CD4-positive, alpha-beta T cell treated with Interleukin-17A for 1 hour (primary cell): ENCODE measurements at places on chromosomes 7 and 10.

- DNase-seq = peak; percentile 21
Measured at GRCh38 chr10:124063750-124064603, 29.4 kb downstream of the CHST15 start.

GRCh38 chr10:18352175-18352574, 212.0 kb downstream of the CACNB2 start:
- DNase-seq = no peak

DNA sequence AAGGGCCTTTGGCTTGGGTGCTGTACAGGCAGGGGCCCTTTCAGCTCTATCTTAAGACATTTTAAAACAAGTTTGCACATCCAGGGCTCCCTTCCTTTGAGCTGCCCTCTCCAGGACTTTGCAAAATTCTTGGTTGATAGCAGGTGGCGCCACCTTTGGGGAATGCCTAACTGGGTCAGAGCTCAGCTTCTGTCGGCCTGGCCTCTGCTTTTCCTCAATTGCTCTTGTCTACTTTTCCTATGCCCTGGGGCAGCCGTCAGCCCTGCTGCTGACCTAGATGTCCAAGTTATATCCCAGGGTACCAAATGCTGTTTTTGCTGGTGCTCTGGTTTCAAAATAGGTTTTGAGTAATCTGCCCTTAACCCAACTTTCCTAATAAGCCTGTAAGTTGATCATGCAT, 65.8 kb downstream of the APBB1IP start:
- peak; percentile 43 for DNase-seq

- DNase-seq = no peak
Measured at GRCh38 chr10:69838853-69839252, 37.1 kb downstream of the COL13A1 start.

GRCh38 chr7:27418541-27418940, 175.9 kb downstream of the EVX1 start:
- no peak for DNase-seq

DNA sequence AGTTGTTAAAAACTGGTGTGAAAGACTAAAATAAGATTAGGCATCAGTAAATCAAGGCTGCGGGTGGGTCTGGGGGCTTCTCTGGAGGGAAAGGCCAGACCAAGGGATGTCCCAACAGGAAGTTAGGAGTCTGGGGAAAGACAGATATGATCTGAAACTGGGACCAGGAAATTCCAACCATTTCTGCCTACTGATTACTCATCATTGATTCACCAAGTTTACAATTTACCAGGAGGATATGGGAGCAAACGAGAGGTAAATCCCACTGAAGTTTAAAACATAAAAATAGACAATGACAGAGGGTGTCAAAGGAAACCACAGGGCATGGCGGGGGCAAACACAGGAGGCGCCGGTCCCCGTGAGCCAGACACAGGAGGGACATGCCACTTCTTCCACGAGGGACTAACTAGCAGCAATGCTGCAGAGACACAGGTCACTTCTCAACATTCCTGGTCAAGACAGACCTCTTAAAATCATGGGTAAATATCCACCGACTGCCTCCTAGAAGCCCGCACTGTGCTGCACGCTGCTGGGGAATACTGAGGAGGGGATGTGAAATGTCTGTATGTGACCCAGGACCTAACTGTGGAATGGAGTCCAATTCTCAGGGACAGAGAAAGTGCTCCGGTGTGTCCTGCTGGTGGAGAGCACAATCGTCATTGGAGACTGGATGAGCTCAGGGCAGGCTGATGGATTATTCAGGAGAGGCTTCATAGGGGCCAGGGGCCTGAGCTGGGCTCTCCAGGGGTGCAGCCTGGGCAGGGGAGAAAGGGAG, 153.4 kb upstream of the KLF14 start:
- no peak for DNase-seq

DNA sequence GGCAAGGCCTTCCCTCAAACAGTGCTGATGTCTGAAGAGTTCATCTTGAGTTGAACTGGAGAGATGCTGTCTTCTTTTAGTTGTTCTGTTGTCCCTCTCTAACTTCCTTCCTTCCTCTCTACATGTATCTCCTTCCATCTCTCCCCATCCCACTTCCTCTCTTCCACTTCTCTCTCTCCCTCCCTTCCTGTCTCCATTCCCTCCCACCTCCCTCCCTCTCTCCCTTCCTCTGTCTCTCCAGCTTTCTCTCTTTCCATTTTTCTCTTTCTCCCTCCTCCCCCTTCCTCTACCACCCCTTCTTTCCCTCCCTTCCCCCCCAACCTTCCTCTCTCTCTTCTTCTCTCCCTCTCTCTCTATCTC, 40.7 kb upstream of the TNS3 start:
- no peak for DNase-seq

GRCh38 chr10:132904181-132904813, 38.1 kb downstream of the CFAP46 start:
- peak; percentile 21 for DNase-seq

GRCh38 chr10:70815504-70816219, at the start of gene SGPL1:
TSS of gene SGPL1 (plus strand) at chr10:70815948. CDS start at chr10:70816854, 906 bp downstream.
- peak; percentile 85 for DNase-seq

DNA sequence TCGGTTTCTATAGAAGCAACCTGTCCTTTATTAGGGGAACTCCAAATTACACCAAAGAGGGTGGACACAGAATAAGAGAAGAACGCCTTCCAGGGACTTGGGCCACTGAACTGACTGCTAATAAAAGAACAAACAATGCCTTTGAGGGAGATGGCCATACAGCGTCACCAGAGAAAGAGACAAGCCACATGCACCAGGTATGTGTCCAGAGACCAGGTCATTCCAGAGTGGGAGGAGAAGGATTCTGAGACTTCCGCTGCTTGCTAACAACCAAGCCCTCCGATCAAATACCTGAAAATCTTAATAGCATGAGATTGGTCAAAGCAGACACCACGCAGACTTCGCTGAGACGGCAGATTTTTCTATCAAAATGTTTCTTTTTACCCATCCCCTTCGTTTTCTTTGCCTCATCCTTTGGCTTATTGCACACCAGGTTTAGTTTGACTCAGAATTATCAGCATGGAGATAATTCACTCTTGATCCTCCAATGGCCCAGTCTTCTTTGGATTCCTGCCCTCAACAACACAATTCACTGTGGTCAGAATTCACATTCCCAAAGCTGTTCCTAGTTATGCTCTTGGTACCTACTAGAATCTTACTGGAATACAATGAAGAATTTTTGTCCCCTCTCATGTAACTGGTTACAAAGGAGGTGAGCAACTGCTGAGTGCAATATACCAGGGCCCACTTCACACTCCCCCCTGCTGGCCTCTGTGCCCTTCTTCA, 87.4 kb upstream of the DDC start:
- no peak for DNase-seq

GRCh38 chr7:92837000-92837749, 802 bp upstream of the CDK6 start:
- DNase-seq = no peak

GRCh38 chr7:2494191-2495130, 18.3 kb upstream of the GRIFIN start:
- DNase-seq = no peak

GRCh38 chr7:80842022-80842790, 76.6 kb downstream of the SEMA3C start:
- DNase-seq = no peak

DNA sequence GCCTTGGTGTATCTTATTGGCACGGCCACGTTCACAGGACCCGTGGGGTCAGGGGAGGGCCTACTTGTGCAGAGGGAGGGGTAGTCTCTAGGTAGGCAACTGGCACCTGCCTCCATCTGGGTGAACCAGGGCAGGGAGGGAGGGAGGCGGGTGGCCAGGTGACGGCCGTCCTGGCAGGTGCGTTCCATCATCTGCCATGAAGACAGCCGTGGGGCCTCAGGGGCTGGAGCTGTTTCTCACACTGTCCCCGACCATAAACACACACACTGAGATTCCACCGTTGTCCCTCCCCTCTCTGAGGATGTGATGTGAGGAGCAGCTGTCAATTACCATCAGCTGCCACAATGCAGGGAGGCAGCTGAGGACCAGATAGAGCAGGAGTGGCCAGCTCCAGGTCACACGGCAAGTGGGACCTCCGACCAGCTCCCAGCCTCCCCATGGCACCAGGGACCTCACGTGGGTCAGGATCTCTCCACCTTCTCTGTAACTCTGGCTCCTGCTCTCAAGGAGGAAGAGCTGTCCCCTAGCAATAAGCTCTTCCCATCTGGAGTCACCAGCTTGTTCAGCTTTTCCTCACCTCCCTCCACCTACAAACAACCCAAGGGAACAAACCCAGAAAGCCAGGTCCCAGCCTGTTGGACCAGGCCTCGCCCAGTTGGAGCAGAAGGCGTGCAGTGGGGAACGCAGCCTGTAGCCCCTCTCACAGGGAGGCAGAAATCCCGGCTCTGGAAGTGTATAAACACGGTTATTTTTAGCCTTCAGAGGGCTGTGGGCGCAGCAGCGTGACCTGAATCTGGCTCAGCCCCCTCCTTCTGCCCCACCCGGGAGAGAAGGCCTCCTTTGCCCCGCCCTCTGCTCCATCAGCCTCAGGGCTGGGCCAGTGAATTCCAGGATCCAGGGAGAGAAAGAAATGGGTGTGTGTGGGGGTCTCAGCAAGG, 33.1 kb downstream of the ZMIZ1 start:
- DNase-seq = no peak

- DNase-seq = peak; percentile 35
Measured at GRCh38 chr7:151087245-151088018, 1.2 kb downstream of the AGAP3 start.

DNA sequence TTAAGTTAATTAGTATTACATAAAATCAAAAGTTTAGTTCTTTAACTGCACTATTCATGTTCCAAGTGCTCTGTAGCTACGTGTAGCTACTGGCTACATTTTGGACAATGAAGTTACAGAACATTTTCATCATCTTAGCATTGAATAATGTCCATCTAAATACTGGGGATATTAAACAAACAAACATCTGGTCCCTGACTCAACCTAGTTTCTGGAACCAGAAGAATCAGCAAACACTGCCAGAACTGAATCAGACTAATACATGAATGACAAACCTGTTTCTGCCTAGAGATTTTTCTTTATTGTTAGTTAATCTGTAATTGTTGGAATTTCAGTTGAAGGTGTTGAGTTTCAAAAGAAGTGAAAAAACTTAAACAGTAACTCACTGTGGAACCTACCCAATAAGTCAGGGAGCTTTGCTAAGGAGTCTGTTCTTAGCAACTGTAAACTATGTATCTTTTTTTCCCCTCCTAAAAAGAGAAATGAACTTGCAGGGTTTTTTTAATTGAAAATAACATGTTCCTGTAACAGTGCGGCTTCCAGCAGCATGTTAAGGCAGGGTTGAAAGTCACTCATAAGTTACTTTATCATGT, 58.3 kb downstream of the CDK13 start:
- no peak for DNase-seq

- DNase-seq = no peak
Measured at GRCh38 chr7:66683770-66684123, 55.1 kb downstream of the KCTD7 start.

DNA sequence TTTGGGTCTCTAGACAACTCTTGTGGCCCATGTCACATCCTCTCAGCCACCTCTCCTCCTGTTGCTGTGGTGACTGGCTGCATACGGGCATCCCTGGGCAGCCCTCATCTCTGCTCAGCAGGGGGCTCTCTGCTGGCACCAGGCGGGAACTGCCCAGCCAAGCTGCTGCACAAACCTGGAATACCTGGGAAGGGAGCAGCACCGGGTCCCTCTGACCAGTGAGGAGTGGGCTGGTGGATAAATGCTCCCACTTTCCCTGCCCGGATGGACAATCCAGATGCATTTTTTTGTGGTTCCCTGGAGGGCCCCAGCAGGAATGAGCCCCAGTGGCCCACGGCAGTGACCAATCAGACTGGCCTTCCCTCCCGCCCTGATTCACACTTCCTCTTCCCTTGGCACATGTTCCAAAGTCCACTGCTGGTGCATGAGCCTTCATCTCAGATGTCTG, 21.9 kb downstream of the GRID1 start:
- no peak for DNase-seq

GRCh38 chr10:97065128-97065527, 120.6 kb downstream of the SLIT1 start:
- no peak for DNase-seq

DNA sequence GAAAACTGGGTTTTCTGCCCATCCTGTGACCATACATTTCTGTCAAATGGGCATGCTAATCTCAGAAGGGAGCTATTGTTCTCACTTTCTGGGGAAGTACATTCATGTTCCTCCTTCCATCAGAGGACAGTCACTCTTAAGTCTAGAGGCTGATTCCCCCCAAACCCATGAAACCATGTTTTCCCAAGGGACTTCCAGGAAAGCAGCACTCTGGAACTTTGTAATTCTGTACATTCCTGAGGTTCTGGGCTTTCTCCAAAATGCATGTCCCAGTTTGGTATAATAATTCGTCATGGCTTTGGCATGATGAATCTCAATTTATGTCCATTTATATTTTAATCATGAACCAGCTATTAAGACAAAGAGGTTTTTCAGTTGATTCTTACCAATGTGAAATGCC, 688.1 kb downstream of the LRMDA start:
- DNase-seq = no peak

- no peak for DNase-seq
Measured at GRCh38 chr10:74949843-74950765, 123.7 kb downstream of the KAT6B start.

DNA sequence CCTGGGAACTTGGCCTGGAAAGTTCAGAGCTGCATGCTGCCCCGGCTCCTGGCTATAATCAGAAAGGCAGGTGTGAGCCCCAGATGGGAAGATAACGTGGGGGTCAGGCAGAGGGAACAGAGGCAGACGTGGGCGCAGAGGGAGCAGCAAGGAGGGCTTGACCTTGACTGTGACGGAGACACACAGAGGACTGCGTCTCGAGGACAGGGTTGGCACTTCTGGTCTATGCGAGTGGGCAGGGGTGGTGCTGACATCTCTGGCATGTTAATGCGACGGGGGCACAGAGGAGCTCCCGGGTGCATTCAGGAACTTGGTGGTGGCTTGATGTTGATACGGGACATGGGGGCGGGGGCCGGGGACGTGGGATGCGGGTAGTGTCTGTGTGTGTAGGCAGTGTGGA, 232.1 kb upstream of the GRB10 start:
- DNase-seq = no peak

GRCh38 chr10:97399843-97400545, 1.1 kb downstream of the RRP12 start:
- DNase-seq = peak; percentile 55
